Gastrocnemius medialis (tissue), 4 donors: ENCODE measurements at places on chromosomes 16 and 17.

DNA sequence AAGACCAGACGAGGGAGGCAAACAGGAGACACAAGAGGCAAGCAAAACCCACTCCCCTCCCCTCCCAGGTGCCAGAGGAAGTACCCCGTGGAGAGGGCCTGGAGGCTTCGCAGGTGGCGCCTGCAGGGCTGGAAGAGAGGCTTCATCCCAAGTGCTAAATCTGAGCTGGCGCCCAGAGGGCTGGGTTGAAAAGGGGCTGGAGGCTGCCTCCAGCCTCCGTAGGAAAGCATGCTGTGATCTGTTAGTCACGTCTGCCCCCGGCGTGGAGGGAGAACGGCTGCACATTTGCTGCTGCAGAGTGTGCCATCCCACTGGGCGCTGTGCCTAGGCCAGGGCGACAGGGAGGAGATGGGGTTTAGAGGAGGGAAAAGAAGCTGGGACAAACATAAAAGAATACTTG lies 16.9 kb downstream of the RPH3AL start:
- DNase-seq, result no peak

DNA sequence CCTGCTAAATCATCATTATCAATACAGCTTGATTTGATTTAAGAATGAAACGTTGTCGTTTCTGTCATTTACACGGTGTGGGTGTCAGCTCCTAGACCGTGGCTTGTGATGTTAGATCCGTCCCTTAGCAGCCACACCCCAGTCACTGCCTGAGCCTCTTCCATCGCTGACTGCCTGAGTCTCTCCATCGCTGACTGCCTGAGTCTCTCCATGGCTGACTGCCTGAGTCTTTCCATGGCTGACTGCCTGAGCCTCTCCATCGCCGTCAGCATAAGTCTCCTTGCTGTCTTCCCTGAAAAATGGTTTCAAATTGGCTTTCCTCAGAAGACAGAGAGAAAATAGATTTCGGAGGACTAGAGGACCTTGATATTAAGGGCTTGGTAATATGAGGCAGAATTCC lies 53.8 kb upstream of the CMIP start:
- no peak for DNase-seq

DNA sequence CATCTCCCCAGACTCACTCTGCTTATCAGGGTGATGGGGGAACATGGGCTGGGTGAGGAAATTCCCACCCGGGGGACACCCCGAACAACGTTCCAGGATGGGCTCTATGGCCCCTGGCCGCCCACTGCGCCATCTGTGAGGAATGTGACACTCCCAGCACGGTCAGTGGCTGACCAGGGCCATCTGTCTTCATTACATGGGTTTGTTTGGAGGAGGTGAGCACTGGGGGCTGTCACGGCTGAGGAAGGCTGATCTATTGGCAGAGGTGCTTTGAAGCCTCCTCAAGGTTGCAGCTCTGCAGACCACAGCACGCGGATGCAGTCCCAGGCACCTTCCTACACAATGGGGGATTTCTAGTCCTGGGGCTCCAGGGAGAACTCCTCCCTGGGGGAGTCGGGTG lies 214.1 kb upstream of the FOXF1 start:
- no peak for DNase-seq

- no peak for DNase-seq
Measured at GRCh38 chr17:5127910-5128309, 12.1 kb downstream of the USP6 start.

DNA sequence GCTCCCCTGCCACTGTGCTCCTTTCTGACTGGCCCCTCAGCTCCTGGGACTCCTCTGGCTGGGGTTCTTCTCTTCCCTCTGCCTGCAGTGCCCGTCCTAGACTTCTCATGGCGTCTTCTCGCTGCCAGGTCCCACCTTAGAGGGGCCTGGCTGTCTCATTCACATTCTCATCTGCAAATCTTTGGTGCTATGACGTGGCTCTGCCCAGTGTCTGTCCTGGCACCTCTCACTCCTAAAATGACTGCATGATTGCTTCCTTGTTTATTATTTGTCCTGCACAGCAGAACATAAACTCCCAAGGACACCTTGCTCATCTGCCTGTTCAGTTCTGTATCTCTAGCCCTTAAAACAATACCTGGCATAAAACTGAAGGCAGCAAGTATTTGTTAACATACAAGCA lies 18.5 kb upstream of the ALDH3A2 start:
- no peak for DNase-seq

DNA sequence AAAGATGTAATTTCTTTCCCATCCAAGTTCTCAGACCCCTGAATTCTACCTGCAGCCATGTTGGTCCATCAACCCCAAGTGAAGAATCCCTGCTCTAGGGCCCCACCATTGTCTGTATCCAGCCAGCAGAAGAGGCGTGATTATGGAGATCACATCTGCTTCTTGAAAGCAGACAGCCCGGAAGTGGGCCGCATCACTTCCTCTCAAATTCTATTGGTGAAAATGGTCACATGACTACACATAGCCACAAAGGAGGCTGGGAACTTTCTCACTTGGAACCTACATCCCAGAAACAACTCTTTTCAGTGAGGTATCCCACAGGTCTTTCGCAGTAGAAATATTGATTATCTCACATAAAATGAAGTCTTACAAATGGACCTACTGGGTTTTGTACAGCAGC lies 40.1 kb downstream of the IL4R start:
- DNase-seq, result no peak

GRCh38 chr16:10668322-10669045 lies 26.2 kb downstream of the TEKT5 start:
- no peak for DNase-seq

- DNase-seq, result no peak
Measured at GRCh38 chr17:17892009-17892408, 55.2 kb upstream of the SREBF1 start.

DNA sequence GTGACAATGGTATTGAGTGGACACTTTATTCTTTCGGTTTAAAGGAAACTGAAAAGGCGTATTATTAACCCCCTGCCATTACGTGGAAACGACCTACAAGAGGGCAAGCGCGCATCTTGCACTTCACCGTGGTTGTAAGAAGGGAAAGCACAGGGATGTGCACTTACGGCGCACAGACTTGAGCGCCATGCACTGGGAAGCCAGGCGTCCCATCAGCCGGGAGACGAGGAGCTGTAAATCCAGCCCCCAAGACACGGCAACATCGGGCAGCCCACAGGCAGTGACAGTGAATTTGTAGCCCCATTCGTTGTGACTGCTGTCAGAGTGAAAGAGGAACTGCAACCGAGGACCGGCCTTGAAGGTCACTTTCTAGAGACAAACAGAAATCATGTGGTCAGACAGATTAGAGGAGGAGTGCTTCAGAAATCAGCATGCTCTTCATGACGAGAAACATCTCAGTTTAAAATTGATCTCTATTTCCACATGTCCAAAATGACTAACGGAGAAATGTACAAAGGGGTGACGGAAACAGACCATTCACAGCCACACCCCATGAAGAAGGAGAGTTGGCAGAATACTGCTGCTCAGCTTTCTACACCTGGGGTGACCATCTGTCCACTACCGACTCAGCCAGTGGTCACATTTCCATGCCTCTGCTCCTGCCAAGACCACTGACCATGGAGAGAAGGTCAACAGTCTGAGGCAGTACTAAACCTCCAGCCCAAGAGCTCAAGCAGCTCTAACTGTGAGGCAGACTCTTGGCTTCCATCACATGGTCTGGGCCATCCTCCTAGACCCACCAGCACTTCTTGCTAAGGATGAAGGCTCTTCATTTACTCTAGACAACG lies 68.6 kb downstream of the ZZEF1 start:
- peak; percentile 86 for DNase-seq

- DNase-seq, result no peak
Measured at GRCh38 chr17:31062346-31062745, 32.4 kb upstream of the NF1 start.

- DNase-seq, result peak; percentile 16
Measured at GRCh38 chr16:677316-678190, 2.1 kb downstream of the RHBDL1 start.

- DNase-seq, result no peak
Measured at GRCh38 chr16:80210787-80211186, 330.0 kb upstream of the DYNLRB2 start.

- DNase-seq, result no peak
Measured at GRCh38 chr17:28527859-28528258, 21.7 kb downstream of the FOXN1 start.

GRCh38 chr17:192666-193425 lies 11.4 kb upstream of the DOC2B start:
- DNase-seq, result no peak

- DNase-seq, result no peak
Measured at GRCh38 chr17:56917559-56918296, 3.9 kb upstream of the TRIM25 start.

- no peak for DNase-seq
Measured at GRCh38 chr16:29743827-29744531, 1.8 kb downstream of the C16orf54 start.

GRCh38 chr16:56372013-56372634 lies 53.2 kb downstream of the AMFR start:
- no peak for DNase-seq

GRCh38 chr16:49703483-49703882 lies 152.4 kb downstream of the ZNF423 start:
- DNase-seq, result no peak

GRCh38 chr16:86734543-86735460 lies 156.5 kb downstream of the FOXL1 start:
- no peak for DNase-seq

- DNase-seq, result no peak
Measured at GRCh38 chr16:19162085-19162484, 6.0 kb upstream of the SYT17 start.
